ENCODE measurements at places on chromosomes 13 and 19.

GRCh38 chr19:45645631-45646344 is 6.6 kb upstream of the EML2 start:
- DNase-seq = peak; percentile 98

DNA sequence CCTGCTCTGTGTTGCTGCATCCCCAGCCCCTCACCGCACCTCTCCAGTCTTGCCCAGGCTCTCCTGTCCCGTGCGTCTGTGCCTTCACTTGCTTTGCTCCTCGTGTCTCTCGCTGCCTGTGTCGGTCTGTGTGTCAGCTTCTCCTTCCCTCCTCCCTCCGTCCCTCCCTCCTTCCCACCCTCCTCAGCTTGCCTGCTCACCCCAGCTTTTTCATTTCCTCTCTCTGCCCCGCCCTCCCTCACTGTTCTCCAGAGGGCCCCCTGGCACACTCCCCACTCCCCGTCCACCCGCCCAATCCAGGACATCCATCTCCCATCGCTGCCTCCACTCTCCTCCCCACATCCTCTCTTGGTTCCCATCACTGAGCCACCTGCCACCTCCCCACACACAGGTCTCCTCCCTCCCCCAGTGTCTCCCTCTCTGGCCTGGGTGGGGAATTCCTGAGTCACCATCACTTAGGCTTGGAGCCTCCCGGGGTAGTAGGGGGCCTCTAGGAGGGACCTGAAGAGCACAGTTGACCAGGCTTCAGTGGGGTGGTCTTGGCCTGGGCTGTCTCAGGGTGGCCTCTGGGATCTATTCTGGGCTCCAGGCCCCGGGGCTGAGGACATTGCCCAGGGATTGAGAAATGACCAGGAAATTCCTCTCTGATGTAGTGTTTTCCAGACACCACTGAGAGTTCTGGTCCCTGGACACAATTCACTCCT is at the start of gene PTGIR:
Gene PTGIR, minus strand, starts transcription at position 132 of the 704 bp plus-strand sequence. CDS start 864 bp downstream, outside the sequence.
- no peak for DNase-seq

DNA sequence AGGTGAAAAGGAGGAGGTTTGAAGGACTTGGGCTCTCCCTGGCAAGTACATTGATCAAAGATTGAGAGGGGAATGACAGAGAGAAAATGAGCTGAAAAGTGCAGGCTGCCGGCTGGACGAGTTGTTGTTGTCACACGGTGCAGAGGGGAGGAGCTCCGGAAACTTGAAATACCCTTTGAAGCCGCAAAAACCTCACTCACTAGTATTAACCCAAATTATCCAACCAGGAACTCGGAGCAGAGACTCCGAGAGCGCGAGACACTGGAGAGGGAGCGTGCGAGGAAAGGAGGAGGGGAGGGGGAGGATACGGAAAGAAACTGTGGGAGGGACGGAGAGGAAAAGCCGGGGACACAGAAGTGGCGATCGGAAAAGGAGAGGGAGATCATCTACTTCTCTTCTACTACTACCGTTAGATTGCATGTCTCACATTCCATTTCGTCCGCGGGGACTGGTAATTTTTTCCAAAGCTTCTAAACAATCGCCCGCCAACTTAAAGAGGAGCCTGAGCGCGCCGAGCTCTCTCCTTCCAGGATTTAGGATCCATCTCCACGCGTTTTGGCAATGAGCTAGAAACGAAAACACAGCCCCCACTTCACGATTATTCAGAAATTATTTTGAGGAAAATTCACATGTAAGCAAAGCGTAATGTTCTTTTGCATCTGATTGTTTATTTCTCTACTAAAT is at the start of gene DACH1:
Gene DACH1, minus strand, starts transcription at position 74 of the 684 bp plus-strand sequence.
- peak; percentile 43 for DNase-seq

GRCh38 chr19:45972947-45973540 is 621 bp downstream of the NOVA2 start:
- no peak for DNase-seq

GRCh38 chr13:23945612-23946011 is 48.3 kb upstream of the C1QTNF9B start:
- no peak for DNase-seq

GRCh38 chr19:29811125-29812079 is at the start of gene CCNE1:
TSS of gene CCNE1 (plus strand) at chr19:29811991. CDS start at chr19:29812556, 565 bp downstream.
- peak; percentile 93 for DNase-seq

DNA sequence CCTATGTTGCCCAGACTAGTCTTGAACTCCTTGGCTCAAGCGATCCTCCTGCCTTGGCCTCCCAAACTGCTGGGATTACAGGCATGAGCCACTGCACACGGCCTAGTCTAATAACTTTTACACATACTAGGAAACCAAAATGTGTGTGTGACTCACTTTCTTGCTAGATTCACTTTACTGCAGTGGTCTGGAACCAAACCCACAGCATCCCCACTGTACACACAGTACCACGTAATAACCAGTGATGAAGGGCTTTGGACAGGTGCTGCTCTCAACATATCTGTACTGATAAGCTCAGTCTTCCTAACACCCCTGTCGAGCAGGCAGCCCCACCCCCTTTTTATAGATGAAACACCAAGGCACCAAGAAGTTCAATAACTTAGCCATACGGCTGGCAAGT is 5.1 kb downstream of the DNMT1 start:
- DNase-seq = no peak
